ENCODE measurements at places on chromosomes 2 and 18. TPM values are rescaled to one million over a fixed set of nuclear protein-coding genes. Genes with fewer than 3 reads are reported as not detected.
A peak's percentile ranks its signal among the peaks of the same experiment; 100 is the strongest.

- no peak for DNase-seq
Observed at GRCh38 chr18:42977982-42978637, 137.4 kb downstream of the RIT2 start.

- peak; percentile 39 for DNase-seq
Observed at GRCh38 chr2:53880756-53881155, 21.0 kb upstream of the GPR75 start.

GRCh38 chr2:217825469-217826235, 177.1 kb downstream of the TNS1 start:
- DNase-seq, result no peak

- DNase-seq, result no peak
Observed at GRCh38 chr2:211833582-211834279, 704.9 kb downstream of the ERBB4 start.

The TMEM17 gene
- 1.9 TPM for polyA plus RNA-seq

DNA sequence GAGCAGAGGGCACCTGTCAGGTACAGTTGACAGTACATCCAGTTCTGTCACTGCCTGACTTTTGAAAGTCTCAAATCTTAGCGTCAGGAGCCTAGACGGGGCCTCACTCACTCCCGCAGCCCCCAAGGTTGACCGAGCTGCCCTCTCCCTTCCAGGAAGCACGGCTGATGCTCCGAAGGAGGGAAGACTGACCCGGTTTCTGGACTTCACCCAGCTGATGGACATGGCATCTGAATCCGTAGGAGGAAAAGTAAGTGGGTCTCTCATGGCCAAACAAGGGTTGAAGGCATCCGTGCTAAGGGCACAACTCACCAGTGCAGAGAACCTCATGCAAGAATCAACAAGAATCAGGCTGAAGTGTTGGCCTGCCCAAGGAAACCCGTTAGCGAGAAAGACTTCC, 12.9 kb downstream of the ALLC start:
- no peak for DNase-seq

DNA sequence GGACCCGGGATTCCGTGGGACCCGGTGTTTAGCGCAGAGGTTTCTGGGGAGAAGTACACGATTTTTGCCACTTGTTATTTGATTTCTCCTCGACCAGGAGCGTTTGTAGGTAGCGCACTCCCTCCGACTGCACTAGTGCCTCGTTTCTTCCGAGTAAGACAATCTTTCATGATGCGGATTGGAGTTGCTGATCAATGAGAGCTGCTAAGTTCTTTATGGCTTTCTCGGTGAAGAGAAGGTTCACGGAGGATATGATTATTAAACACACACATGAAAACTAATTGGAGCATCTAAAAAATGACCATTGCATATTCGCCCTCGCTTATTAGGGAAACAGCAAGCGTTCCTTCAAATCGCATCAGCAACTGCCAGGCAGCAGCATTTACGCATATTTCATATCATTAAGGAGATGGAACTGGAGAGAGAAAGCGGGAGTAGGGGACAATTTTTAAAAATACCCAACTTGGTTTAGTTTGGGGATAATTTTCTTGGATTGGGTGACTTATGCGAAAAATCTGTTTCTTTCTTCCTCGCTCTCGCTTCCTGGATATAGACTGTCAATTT, 616 bp downstream of the EML6 start:
- DNase-seq, result peak; percentile 16

DNA sequence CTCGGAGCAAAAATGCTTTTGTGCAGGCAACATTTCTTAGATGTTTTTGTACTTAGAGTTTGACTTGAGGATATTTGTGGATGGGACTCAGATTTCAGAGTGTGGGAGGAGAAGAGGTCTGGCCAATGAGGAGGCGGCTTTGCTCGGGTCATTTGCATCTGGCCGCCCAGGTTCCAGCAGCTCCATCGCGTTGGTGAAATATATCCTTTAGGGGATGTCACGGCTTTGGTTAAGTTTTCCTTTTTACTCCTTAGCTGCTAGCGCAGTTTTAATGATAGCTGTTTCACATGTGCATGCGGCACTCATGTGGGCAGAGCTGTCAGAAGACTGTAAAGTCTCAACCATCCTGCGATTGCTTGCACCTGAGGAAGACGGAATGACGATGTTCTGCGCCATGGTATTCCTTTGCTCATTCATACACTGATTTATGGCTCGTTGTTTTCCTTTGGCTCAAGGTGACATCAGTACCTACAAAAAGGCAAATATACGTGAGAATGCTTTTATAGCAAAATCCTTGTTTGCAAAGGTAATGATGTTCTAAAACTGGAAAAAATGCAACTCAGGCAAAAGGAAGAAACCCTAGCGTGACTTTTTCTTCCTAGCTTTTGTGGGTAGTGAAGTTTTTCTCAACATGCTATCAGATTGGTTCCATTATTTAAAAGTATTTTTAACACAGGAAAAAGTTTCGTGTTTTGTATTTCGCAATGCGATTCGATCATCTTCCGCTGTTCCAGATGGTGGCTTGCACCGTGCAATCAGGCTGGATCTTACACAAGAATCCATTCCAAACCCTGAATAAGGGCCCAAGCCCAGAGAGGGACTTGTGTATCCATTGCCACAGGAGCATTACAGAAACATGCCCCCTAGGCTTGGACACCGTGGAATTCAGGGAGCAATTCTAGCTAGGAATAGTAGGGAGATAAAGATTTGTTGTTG, 70.5 kb upstream of the ZNF516 start:
- DNase-seq, result peak; percentile 83

GRCh38 chr18:32688821-32689220, 84.0 kb downstream of the KLHL14 start:
- DNase-seq, result peak; percentile 29

GRCh38 chr18:44153981-44154380, 526.7 kb upstream of the SETBP1 start:
- no peak for DNase-seq

The ITGA6 gene
- polyA plus RNA-seq, result 201 TPM

DNA sequence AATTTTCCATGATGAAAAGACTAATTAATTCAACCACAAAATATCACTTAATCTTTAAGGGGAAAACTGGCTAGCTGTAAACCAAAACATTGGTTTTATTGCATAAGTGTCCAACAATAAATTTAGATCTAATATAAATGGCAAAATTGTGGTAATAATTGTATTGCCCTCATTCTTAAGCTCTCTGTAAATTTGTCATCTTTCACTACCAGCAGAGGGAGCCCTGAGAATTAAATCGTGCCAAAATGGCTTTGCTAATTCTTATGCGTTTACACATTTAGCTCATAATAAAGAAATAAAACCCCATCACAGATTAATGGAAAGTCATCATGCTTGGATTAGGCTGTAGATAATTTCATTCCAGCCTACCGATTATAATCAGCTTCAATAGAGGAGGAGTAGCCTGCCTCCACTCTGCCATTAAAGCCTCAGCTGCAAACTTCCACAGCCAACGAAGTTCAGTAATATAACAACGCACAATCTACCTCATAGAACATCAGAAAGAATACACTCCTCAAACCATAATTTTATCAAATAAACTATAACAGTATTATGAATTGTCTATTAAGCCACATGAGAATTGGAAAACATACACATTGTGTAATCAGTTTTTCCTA, 70.0 kb upstream of the ATP5MC3 start:
- peak; percentile 27 for DNase-seq

The CAVIN2 gene
- 2.6 TPM for polyA plus RNA-seq

DNA sequence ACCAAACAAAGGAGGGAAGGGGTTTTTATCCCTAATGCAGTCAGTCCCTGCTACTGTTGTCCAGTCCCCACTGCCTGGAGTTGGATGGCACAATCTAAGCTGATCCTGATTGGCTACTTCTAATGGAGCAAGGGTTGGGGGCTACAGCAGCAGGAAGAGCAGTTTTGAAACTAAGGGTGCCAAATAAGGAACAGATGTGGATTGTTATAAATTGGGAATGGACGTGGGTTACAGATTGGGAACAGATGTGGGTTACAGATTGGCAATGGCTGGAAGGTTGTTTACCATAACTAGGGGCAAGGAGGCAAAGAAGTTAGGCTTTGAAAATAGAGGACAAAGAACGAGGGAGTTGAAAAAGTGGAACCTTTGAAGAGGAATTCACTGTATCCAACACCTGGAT, 16.0 kb upstream of the PROM2 start:
- DNase-seq, result no peak

- DNase-seq, result no peak
Observed at GRCh38 chr2:8525582-8526402, 156.1 kb upstream of the ID2 start.

The SCN2A gene
- 0.13 TPM for polyA plus RNA-seq

The TRABD2A gene
- polyA plus RNA-seq, result 1.6 TPM

GRCh38 chr2:216546241-216546640, 47.6 kb downstream of the RPL37A start:
- DNase-seq, result no peak

DNA sequence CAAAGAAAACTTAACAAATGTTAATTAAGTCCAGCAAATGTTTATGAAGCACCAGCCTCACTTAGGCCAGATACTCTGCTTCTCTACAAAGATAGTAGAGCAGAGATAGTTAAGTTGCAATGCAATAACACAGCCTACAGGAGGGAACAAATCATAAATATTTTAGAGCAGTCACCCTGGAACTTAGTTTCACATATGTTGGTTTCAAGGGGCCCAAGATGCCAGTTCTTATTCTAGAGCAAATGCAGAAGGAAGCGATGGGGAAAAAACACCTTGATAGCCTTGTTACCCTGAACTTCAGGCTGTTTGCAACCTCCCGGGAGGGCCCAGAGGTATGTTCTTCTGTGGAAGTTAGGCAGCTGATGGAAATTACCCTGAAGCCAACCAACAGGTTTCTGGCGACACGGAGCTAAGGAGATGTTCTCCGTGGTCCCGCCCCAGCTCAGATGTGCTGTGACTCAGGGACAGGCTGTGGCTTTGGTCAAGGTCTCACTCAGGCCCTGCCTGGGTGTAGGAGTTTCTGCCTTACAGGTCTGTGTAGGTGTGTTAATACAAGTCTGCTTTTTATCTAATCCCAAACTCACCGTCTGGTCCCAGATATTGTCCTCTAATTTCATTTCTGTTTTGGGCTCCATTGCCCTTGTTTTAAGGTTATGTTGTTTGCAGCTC, 3.8 kb downstream of the CTIF start:
- DNase-seq, result peak; percentile 53

The SERPINB10 gene
- 0.73 TPM for polyA plus RNA-seq

DNA sequence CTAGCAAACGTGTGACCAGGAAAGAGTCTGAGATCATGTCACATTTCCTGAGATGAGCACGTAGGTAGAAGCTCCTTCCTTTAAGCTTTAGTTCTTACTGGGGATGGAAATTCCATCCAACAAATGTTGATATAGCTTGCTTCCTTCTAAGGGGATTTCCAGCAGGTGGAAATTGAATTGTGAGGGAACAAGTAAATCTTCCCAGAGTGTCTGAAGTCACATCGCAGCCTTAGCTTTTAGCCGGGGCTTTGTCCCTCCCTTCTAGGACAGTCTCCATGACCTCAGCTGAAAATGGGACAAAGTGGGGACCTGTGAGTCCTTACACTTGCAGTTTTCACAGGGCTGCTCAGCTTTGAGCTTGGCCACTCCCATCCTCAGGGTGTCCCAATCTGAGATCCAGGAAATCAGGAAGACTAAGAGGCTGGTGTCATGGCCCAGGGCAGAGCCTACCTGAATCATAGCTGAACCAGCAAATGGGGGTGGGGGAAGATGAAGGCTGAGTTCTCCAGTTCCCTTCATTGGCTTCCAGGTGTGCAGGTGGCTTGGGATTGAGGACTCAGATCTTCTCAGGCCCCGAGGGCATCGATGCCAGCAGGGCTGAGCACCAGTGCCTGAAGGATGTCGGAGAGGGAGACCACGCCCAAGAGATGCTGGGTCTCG, 8.3 kb downstream of the PRKAG3 start:
- no peak for DNase-seq

The SPATS2L gene
- polyA plus RNA-seq, result 81.8 TPM

The HOXD8 gene
- polyA plus RNA-seq, result 7.0 TPM

The ZNF512 gene
- 7.7 TPM for polyA plus RNA-seq

DNA sequence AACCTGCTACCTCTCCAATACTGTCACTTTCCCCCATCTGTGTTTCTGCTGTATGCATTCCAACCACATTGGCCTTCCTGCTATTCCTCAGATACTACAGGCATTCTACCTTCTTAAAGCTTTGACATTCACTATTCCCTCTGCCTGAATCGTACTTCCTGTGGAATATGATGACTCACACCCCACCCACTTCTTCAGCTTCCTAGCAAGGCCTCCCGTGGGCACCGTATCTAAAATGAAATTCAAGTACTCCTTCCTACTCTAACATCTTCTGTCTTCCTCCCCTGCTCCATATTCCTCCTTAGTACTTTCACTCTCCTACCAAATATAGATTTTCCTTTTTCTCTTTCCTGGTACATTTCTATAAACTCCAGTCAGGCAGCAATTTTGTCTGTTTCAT, 710.4 kb downstream of the RNF144A start:
- no peak for DNase-seq

GRCh38 chr2:154392256-154392655, 306.2 kb upstream of the KCNJ3 start:
- DNase-seq, result no peak

The SLC14A1 gene
- polyA plus RNA-seq, result 0.21 TPM

The SLC4A5 gene
- polyA plus RNA-seq, result 0.14 TPM

The ALPG gene
- polyA plus RNA-seq, result not detected

DNA sequence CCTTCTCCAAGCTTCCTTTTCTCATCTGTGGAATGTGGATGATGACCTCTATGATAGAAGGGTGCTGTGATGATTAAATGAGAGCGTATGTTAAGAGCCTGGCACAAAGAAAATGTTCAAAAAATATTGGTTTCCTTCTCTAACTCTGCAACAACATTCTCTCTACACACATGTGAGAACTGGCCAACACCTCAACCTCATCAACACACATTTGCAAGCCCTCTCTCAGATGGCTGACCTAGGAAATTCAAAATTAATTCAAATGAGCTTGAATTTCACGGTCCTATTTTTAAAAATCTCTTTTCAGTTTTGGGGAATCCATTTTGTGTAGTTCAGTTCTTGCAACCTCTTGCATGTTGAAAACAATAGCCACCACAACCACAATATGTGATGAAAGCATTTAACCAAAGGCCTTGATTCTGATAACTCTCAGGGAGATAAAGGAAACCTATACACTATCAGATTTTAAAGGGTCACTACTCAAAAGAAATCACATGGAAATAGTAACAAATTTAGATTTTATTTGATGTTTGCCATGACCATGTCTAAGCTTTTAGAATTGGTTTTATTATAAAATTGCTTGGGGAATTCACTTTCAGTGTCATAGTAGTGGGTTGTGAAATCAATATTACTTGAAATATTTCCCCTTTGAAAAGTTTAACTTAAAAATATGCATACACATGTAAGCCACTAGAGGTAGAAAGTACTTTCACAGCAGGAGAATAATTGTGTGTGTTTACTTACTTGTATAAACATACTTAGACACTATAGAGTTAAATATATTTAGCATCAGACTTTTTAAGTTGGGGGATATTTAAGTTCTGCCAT, 16.6 kb upstream of the NABP1 start:
- no peak for DNase-seq

DNA sequence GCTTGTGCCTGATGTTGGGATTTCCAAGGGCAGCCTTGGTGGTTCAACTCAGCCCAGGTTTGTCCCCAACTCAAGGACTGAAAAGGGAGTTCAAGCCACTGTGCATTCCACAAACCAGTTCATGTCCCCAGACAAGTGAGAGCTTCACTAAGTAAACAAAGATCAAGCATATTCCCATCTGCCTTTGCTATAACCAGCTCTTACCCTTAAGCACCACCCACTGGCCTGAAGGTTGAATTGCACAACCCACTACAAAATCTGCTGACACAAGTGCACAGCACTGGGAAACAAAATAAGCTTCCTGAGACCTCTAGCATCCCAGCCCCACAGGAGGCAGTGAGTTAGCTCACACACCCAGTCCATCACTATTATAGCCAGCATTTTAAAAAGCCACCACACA, 516.7 kb downstream of the NR4A2 start:
- DNase-seq, result peak; percentile 34

GRCh38 chr2:128439031-128439790, 120.5 kb upstream of the HS6ST1 start:
- no peak for DNase-seq

GRCh38 chr2:241339839-241340630, 16.1 kb upstream of the FARP2 start:
- DNase-seq, result no peak
